AG09319 (cell line): ENCODE measurements at places on chromosomes 5 and 9.

DNA sequence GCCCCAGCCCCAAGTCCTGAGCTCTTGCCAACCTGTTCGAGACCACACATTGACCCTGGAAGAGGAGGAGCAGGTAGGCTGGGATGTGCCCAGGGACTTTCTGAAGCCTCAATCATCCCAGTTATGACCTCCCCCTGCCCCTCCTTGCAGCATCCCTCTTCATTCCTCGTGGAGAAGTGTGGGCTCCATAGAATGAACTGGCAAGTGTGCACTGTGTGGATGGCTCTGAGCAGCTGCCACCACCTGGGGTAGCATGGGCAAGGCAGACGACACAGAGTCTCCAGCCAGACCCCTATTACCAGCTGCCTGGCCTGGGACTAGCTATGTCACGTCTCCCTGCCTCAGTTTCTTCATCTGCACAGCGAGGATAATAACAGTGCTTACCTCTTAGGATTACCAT lies 33.5 kb downstream of the GADD45G start:
- DNase-seq = no peak

DNA sequence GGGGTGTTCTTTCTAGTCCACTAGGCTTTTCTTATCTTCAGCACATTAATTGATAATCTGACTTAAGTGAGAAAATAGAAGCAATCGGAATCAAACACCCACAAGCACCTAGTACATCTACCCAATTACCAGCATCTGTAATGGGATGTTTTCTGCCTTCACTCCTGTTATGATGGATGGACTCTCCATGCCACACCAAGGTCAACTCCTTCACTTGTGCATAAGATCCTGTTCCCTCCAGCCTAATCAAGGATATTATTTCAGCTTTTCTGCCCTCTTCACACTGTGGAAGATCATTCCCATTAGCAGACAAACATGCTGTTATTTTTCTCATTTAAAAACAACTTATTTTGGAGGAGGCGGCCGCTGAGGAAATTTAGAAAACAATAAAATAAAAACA lies 162.0 kb upstream of the EDIL3 start:
- no peak for DNase-seq

GRCh38 chr5:10594591-10595210 lies 30.8 kb downstream of the ANKRD33B start:
- DNase-seq = no peak

- no peak for DNase-seq
These were observed 104.3 kb downstream of the PDE4D start for GRCh38 chr5:59789197-59789596.

- no peak for DNase-seq
These were observed 243.6 kb downstream of the PRELID2 start for GRCh38 chr5:145591578-145591977.

DNA sequence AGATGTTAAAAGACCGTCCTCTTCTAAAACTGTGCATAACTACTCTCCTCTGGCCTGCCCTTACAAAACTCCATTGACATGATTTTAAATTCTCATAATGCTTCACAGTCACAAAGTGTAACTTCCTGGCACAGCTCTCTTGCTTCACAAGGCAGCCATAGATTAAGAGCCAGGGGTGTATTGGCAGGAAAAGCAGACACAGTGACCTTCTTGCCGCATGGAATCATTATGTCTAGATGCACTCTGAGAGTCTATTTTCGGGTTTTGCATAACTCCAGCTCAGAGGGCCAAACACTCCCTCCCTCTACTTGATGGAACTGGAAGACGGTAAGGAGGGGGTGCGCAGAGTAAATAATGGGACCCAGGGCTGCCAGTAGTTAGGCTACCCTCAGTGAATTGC lies 110.1 kb downstream of the MARCHF3 start:
- peak; percentile 23 for DNase-seq
